ENCODE measurements at places on chromosomes 7 and 10.

GRCh38 chr10:4684434-4684833 lies 141.6 kb upstream of the AKR1E2 start:
- no peak for DNase-seq

GRCh38 chr7:36131499-36131898 lies 21.6 kb upstream of the EEPD1 start:
- DNase-seq, result no peak

- no peak for DNase-seq
These were observed 128.6 kb upstream of the SVIL start for GRCh38 chr10:29763396-29763795.

DNA sequence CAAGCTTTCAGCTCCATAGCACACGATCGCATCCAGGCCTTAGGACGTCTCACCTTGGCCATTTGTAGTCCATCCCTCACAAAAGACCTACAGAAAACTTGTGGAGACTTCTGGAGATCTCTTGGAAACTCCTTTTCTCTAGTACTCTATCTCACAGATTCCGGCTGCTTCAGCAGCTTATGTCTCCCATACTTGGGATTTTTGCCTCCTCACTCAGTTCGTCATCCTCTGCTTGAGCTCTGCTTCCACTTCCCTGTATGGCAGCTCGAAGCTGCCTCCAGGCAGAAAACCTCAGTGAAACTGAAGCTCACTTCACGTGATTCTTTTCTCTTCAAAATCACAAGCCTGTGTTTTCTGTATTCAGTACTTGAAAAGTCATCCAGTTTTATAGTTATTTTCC lies 178.7 kb upstream of the GDF10 start:
- no peak for DNase-seq

DNA sequence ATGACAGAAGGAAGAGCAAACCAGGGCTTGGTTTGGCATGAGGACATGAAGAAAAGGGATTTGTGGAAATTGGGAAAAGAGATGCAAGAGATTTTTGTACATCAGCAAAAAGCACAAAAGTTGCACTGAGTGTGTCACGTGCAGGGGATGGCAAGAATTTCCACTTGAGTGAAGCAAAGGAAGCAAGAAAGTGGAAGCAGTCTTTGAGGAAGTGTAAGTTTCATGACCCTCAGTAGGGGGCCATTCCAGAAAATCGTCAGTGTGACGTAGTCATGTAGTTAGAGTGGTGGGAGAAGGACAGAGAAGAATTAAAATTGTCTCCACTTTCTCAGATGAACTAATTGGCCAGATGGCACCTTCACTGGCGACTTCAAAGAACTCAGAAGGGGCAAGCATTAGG lies 123.3 kb upstream of the FZD1 start:
- no peak for DNase-seq

- DNase-seq, result peak; percentile 44
These were observed at the start of gene POR for GRCh38 chr7:75914655-75915415. Gene POR, plus strand, starts transcription at chr7:75915155. Its CDS starts 38,847 bp downstream, at chr7:75954002.

Measured in NCI-H2081 treated with DMSO at 0.1 percent for 48 hours (cell line).